NCI-H1048 (cell line): ENCODE measurements at places on chromosomes 4 and X.

DNA sequence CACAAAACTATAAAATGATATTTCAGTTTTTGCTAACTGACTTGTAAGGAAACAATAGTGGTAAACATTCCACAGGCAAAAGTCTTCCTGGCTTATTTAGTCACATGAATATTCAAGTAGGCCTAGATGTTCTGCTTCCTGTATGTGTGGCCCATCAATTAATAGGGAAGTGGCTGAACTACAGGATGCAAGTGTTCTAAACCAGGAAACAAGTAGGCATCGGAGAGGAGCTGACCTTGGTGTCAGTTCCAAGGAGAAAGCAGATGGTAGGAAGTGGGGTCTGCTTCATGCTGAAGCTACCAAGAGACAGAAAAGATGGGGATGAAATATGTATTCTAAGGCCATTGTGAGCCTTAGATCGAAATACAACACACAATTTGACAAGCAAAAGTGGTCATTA, 149.7 kb downstream of the ANTXR2 start:
- no peak for DNase-seq

- no peak for DNase-seq
Measured at GRCh38 chr4:94892051-94892450, 134.3 kb downstream of the BMPR1B start.

DNA sequence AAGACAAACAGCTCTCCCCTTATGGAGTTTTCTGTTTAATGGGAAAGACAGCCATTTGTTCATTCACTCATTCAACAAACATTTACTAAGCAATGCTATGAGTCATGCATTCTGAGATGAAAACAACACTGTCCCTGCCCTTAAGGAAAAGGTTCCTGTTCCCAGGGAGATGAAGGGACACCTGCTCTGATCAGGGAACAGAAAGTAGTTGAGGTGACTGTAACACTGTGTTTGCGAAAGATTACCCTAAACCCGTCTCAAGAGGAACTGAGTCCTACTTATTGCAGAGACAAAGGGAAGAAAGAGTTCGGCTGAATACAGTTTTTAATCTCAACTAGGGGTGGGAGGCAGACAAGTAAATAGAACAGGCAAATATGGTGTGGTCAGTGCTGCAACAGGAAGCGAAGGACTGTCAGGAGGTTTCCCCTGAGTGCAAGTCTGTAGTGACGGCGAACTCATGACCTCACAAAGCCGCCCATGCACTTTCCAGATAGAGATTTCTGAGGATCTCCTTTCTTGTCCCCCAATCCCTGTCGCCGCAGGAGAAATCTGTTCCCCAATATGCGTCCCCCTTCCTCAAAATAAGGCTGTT, 712 bp downstream of the STX18 start:
- no peak for DNase-seq

DNA sequence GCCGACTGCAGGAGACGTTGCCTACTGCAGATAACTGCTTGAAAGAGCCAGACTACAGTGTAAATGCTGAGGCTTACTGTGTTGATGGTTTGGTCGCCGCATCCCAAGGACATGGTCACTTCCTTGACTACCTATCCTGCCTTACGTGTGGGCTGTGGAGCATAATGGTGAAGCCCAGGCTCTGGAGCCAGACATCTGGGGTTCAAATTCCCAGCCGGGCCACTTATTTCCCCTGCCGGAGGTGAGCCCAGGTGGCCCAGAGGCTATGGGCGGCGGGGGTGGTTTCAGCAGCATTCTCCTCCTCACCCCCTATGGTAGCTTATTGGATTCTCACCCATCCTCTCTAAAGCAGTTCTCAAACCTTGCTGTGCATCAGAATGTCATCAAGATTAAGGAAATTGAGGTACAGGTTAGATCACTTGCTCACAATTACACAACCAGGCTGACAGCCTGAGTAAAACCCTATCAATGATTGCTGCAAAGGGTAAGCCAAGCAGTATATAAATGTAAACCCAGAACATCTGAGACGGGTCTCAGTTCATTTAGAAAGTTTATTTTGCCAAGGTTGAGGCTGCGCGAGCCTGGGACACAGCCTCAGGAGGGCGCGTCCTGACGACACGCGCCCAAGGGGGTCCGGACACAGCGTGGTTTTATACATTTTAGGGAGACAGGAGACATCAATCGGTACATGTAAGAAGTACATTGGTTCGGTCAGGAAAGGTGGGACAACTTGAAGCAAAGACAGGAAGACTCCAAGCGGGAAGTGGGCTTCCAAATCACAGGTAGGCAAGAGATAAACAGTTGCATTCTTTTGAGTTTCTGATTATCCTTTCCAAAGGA, 48.5 kb downstream of the EVC start:
- no peak for DNase-seq

DNA sequence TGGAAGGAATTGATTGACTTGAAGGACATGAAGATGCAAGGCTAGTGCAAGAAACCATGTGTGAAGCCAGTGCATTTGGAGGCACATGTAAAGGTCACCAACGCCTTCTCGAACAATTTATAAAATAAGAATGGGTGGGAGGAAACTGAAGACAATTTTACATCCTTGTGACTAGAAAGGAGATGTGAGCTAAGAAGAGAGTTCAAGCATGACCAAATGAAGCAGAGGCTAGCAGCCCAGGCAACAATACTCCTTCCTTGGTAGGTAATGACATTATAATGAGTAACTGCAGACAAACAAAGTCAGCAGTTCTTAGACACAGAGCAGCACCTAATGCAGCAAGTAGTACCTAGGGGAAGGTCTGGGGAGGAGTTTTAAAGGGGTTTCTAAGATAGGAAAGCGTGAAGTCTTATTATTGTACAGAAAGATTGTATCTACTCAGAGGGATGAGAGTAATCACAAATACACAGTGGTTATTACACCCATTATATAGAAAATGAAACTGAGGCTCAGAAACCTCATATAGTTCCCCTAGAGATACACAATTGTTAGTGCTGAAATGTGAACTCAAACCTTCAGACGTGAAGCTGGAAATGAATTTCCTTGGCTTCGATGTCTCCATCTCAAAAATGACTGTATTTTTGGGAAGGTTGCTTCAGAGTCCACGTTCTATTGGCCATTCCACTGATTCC, 56.1 kb downstream of the ATXN3L start:
- DNase-seq = no peak

GRCh38 chr4:120667102-120667501, 255.4 kb downstream of the PRDM5 start:
- DNase-seq = no peak

DNA sequence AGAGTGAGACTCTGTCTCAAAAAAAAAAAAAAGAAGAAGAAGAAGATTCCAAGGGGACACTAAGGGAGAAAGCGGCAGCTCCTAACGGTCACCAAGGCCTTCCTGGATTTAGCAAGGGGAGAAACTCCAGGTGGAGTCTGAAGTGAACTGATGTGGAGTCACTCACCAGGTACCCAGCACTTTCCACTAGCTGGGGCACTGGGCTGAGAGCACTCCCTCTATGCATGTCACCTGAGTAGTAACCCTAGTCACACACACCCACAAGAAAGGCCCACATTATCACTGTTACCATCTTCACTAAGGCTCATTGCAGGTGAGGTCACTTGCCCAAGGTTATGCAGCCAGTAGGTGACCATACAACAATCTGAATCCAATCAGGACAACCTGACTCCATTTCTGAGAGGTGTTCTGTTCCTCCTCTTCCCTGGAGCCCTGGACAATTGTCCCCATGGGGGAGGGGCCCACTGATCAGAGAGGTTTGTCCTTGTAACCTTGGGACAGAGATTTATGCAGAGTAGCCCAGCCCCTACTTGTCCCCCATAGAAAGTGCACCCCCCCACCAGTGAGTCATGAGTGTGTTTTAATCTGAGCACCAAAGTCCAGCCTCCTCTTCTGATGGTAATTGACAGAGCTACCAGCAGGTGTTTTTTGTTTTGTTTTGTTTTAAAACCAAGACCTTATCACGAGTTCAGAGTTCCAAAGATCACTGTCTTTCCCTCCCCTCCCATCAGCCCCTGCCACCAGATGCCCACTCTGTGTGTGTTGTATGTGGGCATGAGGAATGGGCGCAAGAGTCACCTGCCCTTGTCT, 5.9 kb upstream of the SASH3 start:
- no peak for DNase-seq

GRCh38 chr4:55363691-55364351, 17.8 kb downstream of the SRD5A3 start:
- no peak for DNase-seq

DNA sequence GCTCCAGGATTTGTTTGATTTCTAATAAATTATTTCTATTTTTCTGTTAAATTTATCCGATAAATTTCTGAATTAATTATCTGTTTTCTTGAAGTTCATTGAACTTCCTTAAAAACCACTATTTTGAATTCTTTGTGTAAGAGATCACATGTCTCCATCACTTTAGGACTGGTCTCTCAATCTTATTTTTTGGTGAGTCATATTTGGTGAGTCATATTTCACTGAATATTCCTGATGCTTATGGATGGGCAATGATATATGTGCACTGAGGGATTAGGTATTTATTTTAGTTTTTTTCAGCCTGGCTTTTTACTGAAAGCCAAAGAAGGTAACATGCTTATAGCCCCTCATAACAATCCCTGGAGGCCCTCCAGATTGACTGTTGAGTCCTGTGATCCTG, 48.5 kb upstream of the IL15 start:
- no peak for DNase-seq

DNA sequence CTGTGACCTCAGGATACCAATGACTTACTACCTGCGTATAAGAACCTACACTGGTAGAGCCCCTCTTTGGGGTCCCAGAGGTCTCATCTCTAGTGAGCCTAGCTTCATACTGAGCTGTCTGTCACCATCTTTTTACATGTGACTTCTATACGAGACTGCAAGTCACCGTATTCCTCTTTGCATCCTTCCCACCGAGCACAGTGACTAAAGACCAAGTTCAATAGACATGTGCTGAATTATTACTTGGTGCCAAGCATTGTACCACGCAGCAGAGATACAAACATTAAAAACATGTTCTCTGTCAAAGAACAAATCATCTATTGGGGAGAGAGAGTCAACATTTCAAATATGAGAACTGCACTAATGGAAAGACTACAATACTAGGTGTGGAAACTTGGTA, 16.4 kb downstream of the ARAP2 start:
- no peak for DNase-seq

DNA sequence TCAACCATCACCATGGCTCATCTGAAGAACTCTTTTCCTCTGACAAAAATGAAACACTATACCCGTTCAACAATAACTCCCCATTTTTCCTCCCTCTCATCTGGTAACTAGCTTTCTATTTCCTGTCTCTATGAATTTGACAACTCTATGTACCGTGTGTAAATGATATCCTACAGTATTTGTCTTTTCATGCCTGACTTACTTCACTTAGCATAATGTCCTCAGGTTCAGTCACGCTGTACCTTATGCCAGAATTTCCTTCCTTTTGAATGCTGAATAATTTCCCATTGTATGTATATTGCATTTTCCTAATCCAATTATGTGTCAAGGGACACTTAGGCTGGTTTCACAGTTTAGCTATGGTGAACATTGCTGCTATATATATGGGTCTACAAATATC, 18.2 kb downstream of the MAGEA9 start:
- DNase-seq = peak; percentile 6

- DNase-seq = no peak
Measured at GRCh38 chr4:16222957-16223527, 3.2 kb downstream of the TAPT1 start.

- no peak for DNase-seq
Measured at GRCh38 chrX:22629105-22629725, 356.5 kb downstream of the CBLL2 start.

DNA sequence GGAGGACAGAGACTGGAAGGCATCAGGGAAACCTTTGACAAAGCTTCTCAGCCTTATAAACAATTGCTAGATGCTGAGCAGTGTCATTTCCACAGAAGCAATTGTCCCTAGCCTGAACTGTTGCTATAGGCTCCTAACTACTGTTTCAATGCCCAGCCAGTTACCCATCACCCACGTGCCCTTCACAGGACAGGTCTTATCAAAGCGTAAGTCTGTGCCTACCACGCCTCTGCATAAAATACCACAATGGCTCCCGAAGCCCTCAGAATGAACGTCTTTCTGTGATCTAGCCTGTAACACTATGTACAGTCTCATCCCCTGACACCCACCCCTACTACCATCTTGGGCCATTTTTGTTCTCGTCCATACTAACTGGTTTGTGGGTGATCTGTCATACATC, 134.3 kb downstream of the STK32B start:
- no peak for DNase-seq

DNA sequence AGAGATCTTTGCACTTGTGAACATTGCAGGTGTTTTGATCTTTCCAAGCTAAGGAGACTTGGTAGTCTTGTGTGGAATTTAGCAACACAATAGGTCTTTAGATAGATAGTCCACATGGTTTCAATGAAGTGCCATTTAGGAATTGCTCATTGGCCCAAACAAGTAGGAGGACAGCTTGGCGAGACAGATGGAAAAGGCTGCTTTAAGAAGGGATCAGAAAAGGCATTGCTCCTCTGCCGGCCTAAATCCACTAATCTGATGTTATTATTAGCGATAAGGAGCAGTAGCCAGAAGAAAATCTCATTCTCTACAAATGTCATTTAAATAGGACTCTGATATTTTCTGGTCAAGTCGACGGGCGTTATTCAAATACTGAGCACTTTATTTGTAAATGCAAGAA, 99.7 kb downstream of the AFF2 start:
- no peak for DNase-seq

DNA sequence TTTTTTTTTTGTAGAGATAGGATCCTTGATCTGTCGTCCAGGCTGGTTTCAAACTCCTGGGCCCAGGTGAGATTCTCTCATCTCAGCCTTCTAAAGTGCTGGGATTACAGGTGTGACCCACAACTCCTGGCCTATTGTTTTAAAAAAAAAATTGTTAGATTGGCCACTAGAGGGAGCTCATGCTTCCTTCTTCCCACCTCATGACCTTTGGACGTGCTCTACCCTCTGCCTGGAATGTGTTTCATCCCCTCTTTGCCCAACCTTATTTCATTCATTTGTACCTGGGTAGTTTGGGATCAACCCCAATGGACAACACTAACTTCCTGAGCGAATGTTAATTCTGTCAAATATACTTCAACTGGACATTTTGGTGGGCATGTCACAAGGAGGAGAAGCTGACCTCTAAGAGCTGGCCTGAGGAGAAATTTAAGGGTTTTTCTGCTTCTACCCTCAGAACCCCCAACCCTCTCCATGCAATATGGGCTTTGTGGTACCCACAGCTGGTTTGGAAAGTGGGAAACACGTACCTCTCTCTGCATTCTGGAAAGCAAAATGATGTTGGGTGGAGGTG, 6.4 kb downstream of the PPEF2 start:
- no peak for DNase-seq

DNA sequence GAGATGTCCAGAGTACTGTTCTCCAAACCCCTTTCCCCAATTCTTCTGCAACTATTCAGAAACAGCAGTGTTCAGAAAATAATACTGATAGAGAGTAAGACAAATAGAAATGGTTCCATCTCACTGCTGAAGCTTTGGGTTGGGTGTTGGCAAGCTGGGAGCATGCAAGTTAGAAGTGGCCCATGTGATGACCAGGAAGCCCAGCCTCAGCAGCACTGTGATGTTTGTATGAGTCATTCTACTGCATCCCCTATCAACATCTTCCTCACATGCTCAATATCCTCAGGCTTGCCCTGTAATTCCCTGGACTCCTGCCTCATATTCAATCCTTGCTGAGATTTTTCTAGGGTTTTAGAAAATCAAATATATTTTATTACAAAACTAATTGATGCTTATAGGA, 96.5 kb downstream of the CHRDL1 start:
- no peak for DNase-seq
